ENCODE measurements at places on chromosomes 13 and 19.

- peak; percentile 78 for DNase-seq
Measured at GRCh38 chr19:40519352-40520322, 52.8 kb downstream of the SPTBN4 start.

- peak; percentile 63 for DNase-seq
Measured at GRCh38 chr19:18397242-18398202, at the start of gene LRRC25. LRRC25 (minus strand) TSS chr19:18397622; CDS start chr19:18396963, 659 bp downstream.

- no peak for DNase-seq
Measured at GRCh38 chr19:10724573-10725071, 6.7 kb downstream of the DNM2 start.

GRCh38 chr19:48249502-48250014, 6.2 kb downstream of the CARD8 start:
- DNase-seq: no peak

DNA sequence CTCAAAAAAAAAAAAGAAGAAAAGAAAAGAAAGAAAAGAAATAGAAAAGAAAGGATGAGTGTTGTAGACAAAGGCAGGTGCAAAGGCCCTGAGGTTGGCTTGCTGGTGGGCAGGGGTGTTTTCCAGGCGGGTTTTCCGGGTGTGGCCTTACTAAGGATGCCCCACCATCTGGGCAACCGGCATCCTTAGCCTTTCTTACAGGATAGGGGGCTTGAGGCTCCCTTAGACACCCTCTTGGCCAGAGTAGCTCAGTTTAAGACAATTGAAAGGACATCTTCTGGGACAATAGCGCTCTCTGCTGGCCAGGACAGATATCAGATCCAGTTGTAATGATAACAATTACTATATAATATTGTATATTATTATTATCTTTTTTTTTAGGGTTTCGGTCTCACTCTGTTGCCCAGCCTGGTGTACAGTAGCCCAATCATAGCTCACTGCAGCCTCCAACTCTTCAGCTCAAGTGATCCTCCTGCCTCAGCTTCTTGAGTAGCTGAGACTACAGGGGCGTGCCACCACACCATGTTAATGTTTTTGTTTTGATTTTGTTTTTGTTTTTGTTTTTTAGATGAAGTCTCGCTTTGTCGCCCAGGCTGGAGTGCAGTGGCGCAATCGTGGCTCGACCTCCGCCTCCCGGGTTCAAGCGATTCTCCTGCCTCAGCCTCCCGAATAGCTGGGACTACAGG, 1.4 kb upstream of the QTRT1 start:
- no peak for DNase-seq

DNA sequence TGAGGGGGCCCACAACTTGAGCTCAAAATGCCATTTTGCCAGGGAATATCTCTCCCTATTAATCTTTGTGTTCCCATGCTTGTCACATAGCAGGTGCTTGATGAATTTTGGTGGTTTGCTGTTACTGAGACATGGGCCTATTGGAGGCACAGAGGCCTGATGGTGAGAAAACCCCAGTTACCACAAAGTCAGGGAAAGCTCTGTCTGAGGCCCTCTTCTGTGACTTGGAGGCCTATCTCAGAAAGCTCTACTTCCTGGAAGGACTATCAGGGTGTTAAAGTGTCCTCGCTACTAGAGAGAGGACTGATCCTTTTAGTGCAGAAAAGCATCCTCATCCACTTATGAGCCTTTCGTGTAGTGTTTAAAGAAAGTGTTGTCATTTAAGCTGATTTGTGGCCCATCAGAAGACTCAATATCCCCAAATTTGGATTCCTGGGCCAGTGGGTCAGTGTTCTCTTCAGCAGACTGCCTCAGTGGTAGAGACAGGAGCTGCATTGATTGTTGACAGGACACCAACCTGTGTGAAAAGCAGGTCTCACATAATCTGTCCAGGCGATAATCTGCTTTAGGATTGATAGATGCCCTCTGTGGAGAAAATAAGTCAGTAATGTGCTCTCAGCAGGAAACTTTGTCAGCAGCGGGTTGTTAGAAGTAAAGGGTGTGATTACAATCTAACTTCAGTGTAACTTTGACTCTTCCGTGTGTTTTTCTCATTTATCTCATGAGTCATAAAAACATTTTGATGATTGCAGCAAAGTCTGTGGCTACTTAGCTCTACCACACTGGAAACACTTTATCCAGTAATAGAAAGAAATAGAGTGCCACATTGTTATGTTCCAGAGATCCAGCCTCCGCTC, 121.0 kb downstream of the AKAP11 start:
- DNase-seq: no peak

GRCh38 chr19:19460761-19461265, 54.5 kb downstream of the TSSK6 start:
- peak; percentile 69 for DNase-seq

DNA sequence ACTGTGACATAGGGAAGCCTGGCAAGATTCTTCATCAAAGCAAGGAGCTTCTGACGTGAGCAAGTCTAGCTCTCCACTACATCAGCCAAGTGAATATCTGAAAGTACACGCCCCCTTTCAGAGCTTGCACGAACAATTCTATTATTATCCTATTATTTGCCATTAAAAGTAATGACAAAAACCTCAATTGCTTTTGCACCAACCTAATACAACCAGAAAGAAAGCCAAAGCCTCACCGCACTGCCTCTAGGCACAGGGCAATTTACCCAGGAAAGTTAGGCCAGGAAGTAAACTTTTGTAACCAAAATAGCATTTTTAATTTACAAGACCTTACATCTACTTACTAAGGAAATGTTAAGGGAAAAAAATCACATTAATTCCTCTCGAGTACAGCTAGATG, 41.2 kb downstream of the LATS2 start:
- DNase-seq: no peak

DNA sequence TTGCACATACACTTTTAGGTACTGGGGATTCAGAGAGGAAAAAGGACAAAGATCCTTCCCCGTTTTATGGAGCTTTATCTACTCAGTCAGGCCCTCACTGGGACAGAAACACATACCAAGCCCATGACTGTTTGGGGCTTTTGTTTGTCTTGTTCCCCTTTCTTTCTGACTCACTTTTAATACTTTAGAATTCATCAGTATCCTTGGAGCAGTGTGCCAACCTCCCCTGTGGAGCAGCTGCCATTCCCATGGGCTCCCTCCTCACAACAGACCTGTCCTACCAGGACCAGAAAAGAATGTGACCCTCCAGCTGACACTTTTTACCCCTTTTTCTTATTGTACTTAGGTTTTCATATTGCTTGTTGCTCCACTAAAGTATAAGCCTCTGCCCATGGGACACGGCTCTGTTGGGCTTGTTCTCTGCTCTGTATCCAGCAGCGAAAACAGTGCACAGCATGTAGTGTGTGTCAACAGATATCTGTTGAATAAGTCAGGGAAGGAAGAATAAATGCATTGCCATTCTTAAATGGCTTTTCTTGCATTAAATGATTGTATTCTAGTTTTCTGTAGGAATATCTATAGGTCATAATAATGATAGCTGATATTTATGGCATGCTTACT, 431.1 kb downstream of the EFNB2 start:
- DNase-seq: peak; percentile 51

GRCh38 chr13:75770592-75771011, 134.5 kb downstream of the LMO7 start:
- DNase-seq: no peak

GRCh38 chr13:20247963-20248362, 15.8 kb upstream of the GJB6 start:
- DNase-seq: no peak

GRCh38 chr13:87398047-87398446, 273.1 kb upstream of the SLITRK5 start:
- no peak for DNase-seq

DNA sequence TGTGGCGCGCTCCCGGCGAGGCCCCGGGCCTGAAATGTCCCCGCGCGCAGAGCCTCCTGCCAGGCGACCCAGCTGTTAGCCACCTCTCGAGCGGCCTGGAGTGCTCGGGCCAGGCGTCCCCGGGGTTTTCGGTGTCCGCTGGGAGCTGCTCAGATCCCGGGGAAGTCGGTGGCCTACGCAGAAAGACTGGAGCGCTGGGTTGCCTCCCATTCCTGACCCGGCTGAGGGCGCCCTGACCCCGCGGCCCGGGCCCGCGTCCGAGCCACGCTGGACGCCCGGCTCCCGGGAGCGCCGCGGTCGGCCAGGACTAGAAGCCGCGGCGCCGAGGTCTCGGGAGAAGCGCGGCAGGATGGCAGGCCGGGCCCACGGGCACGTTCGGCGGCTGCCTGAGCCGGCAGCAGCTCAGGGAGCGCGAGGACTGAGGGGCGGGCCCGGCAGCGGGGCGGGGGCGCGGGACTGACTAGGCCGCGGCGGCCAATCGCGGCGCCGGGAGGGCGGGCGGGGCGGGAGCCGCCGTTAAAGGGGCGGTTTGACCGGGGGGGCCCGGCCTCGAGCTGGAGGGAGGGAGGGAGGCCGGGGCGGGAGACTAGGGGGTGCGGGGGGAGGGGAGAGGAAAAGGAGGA, 1.3 kb upstream of the ZIC2 start:
- peak; percentile 66 for DNase-seq

- DNase-seq: no peak
Measured at GRCh38 chr13:37501187-37501586, 97.4 kb downstream of the POSTN start.

DNA sequence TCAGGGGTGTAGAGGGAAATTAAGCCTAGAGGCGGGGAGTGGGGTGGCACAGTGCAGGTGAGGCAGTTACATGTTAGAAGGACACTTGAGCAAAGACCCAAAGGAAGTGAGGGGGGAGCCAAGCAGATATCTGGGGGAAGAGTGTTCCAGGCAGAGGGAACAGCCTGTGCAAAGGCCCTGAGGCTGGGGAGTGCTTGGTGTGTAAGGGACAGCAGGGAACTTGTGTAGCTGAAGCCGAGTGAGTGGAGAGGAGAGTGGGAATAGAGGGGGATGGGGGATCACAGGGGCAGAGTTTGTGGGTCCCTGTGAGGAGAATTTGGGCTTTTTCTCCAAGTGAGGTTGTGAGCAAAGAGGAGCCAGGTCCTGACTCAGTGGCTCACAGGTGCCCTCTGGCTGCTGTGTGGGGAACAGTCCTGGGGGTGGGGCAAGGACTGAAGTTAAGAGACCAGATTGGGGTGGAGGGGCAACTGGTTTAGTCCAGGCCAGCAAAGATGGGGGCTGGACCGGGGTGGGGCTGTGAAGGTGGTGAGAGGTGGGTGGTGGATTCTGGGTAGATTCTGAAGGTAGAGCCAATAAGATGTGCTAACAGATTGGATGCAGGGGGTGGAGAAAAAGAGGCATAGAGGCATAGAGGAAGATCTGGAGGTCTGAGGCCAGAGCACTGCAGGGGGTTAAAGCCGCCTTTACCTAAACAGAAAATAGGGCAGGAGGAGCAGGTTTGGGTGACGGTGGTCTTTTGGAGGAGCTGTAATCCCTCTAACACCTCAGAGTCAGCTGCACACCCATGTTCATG, 75.3 kb downstream of the CACNA1A start:
- peak; percentile 47 for DNase-seq

GRCh38 chr19:17209126-17210036, 5.8 kb upstream of the USE1 start:
- DNase-seq: peak; percentile 99

GRCh38 chr19:11457115-11457514, 21.7 kb downstream of the PRKCSH start:
- peak; percentile 38 for DNase-seq

GRCh38 chr13:108377646-108378206, 108.2 kb downstream of the TNFSF13B start:
- DNase-seq: no peak

- no peak for DNase-seq
Measured at GRCh38 chr19:11460207-11460606, 20.6 kb downstream of the ELAVL3 start.

DNA sequence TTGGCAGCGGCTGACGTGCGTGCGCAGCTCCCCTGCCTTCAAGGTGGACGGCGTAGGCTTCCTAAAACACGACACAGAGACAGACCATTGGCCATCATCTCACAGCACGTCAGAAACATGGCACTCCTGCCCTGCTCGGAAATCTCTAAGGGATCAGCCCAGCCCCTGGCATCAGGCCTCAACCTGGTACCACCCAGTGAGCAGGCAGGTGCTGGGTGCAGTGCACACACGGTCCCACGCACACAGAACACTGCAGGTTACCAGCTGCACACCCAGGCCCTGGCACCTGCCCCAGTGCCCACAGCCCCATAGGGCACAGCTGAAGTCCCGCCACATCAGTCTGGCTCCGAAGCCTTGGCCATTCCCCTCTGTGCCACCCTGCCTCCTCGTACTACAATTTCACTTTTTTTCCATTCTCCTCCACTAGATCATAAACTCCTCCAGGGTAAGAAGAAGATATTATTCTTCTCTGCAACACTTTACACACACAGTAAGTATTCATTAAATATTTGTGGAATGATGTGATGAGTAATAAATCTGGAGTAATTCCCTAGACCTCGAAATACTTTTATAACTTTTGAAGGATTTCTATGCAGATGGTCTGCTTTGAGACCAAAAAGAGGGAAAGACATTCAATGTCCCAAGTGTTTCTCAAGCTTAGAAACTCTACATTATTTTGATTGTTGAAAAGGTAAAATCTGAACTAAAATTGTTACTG, 156.4 kb downstream of the COL4A1 start:
- no peak for DNase-seq

DNA sequence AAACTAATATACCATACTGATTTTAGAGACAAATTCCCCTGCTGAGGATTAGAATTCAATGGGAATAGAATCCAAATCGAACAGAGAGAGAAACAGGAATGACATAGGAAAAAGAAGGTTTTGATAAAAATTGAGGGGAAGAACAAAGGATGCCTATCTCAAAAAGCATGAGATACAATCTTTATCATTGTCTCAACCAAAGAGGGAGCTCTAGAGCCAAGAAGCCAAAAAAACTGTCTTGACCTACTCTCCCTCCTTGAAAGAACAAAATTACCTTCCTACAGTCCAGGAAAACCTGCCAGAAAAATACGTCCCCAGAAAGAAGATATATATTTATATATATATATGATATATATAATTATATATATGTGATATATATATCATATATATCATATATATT, 39.2 kb upstream of the MIR17HG start:
- no peak for DNase-seq

GRCh38 chr19:48511800-48512503, at the start of gene LMTK3:
LMTK3 (minus strand) TSS chr19:48511835; CDS start chr19:48511576, 259 bp downstream.
- DNase-seq: no peak

- no peak for DNase-seq
Measured at GRCh38 chr19:10913716-10914340, 14.6 kb downstream of the YIPF2 start.

DNA sequence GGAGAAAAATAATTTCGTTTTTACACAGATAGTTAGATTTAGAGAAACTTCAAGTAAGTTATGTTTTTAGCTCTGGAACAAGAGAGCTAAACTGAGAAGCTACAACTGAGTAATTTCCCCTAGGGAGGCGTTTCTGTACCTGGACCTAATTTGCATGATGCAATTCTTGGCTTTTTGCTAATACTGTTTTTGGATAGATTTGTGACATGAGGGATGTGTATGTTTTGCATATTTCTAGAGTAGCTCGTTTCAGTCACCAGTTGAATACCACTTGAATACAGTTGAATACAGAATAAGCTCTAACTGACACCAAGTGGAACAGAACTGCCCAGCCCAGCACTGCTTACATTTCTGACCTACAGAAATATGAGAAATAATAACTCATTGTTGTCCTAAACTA, 1227.9 kb upstream of the SPRY2 start:
- DNase-seq: no peak
